Left cardiac atrium (tissue), 4 donors: ENCODE measurements at places on chromosomes 6 and 20. TPM values are rescaled to one million over a fixed set of nuclear protein-coding genes. Genes with fewer than 3 reads are reported as not detected.

- DNase-seq = no peak
Observed at GRCh38 chr6:70557998-70558397, 8.7 kb upstream of the SDHAF4 start.

DNA sequence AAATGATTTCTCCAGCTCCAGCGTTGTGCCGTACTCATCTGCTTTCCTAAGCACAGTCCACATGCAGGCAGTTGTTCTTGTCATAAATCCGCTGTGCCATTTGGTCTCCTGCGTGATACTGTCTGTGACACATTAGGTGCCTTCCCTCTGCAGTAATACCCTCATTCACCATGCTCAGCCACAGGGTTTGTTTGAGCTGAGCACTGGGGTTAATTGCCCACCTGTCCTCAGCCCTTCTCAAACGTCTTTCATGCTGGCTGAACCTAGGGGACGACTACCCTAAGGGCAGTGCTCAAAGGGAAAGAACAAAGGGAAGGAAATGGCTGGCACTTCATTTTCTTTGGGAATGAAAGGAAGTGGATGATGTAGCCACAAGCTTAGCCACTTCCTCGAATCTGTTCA is 64.2 kb upstream of the MYLIP start:
- no peak for DNase-seq

DNA sequence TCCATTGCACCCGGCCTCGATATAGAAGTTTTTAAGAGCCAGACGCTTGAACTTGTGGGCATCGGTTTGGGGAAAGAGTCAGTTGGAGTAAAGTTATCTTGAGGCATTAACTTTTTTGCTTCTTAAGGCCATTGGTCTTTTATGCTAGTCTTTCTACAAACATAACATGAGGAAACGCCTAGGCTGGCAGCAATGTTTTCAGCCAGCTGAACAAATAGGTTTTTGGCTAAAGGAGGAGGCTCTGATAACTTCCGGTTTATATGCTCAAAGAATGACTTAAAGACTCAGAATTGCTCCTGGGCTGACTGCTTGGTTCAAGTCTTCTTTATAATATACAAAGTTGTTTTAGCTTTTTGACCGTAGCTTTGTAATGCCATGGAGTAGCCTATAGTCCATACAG is 46.2 kb downstream of the HLA-C start:
- no peak for DNase-seq

DNA sequence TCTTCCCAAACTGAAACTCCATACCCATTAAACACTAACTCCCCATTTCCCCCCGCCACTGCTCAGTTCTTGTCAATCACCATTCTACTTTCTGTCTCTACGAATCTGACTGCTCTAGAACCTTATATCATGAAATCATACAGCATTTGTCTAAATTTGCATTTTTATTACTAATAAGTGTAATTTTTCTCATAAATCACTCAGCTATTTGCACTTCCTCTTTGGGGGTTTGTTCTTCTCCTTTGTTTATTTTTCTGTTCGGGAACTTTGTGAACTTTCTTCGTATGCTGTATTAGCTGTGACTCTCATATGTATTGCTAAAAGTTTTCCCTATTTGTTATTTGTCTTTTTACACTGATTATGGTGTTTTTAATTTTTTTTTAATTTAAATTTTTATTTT is 152.2 kb downstream of the SLC16A10 start:
- no peak for DNase-seq

DNA sequence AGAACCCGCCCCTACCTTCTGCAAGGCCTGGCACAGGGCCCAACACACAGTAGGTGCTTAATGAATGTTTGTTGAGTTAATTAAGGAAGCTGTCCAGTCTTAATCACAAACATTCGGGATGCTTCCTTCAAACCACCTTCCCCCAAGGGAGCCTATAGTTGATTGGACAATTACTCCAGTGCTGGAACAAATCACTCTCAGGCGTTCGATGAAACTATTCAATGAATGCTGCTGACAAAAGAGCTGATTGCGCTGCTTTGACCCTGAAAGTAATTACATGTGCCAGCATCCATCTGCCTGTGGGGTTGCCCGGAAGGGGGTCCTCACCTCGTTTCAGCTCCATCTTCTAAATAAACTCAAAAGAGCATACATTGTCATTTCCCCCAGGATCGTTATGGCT is 112.0 kb upstream of the SRSF6 start:
- no peak for DNase-seq

TDRD6 gene
- total RNA-seq = 0.71 TPM

- DNase-seq = no peak
Observed at GRCh38 chr6:75209184-75209723, 3.4 kb upstream of the COL12A1 start.

ZC2HC1B gene
- total RNA-seq = not detected

DNA sequence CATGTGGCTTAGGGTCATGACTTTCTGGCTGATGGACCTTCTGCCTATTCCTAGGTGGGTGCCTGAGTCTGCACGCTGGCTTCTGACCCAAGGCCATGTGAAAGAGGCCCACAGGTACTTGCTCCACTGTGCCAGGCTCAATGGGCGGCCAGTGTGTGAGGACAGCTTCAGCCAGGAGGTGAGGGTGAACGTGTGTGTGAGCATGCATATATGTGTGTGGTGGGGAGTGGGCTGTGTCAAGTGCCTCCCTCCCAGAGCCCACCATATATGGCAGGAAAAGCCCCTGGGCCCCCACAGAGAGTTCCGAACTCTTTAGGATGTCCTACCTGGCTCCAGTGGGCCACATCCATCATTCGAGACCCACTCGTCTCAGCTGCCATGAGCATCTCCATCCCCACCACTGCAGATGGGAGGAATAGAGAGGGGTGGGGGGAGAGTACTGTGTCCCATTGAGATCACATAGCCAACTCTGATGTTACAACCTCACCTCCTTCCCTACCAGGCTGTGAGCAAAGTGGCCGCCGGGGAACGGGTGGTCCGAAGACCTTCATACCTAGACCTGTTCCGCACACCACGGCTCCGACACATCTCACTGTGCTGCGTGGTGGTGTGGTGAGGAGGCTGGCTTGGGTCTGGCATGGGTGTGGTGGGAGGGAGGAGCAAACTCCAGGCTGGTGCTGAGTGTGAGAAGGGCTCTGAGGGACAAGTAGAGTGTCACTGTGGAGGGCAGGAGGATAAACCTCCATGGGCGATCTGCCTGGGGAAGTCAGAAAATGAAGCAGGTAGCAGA is 3.2 kb downstream of the SLC22A7 start:
- DNase-seq = no peak

- DNase-seq = no peak
Observed at GRCh38 chr20:16580620-16581019, 7.4 kb upstream of the KIF16B start.

- peak; percentile 61 for DNase-seq
Observed at GRCh38 chr20:61437280-61438206, 185.5 kb downstream of the CDH4 start.

DNA sequence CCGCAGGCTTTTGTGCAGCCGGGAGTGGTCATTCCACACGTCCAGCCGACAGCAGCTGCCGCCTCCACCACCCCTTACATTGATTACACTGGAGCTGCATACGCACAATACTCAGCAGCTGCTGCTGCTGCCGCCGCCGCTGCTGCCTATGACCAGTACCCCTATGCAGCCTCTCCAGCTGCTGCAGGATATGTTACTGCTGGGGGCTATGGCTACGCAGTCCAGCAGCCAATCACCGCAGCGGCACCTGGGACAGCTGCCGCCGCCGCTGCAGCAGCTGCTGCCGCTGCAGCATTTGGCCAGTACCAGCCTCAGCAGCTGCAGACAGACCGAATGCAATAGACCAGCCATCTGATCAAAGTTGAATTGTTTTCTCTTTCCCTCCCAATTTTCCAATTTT is 10.6 kb downstream of the RBM24 start:
- no peak for DNase-seq

- DNase-seq = no peak
Observed at GRCh38 chr6:69487688-69488087, 309.1 kb downstream of the LMBRD1 start.

- no peak for DNase-seq
Observed at GRCh38 chr6:54891536-54891935, 45.0 kb downstream of the FAM83B start.
